Iris pigment epithelial cell (primary cell): ENCODE measurements at places on chromosomes 4 and X.

- DNase-seq, result no peak
These were observed 359.6 kb downstream of the HS3ST1 start for GRCh38 chr4:11069083-11069482.

DNA sequence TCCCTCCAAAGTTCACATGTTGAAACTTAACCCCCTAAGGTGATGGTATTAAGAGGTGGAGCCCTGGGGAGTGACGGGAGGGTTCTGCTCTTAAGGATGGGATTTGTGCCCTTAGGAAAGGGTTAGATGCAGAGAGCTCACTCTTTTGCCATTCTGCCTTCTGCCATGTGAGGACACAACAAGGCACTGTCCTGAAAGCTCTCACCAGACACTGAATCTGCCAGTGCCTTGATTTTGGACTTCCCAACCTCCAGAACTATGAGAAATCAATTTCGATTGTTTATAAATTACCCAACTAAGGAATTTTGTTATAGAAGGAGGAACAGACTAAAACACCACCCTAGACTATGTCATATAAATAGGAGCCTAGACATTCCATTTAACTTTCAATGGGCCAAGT is 11.7 kb downstream of the LRP2BP start:
- DNase-seq, result no peak

DNA sequence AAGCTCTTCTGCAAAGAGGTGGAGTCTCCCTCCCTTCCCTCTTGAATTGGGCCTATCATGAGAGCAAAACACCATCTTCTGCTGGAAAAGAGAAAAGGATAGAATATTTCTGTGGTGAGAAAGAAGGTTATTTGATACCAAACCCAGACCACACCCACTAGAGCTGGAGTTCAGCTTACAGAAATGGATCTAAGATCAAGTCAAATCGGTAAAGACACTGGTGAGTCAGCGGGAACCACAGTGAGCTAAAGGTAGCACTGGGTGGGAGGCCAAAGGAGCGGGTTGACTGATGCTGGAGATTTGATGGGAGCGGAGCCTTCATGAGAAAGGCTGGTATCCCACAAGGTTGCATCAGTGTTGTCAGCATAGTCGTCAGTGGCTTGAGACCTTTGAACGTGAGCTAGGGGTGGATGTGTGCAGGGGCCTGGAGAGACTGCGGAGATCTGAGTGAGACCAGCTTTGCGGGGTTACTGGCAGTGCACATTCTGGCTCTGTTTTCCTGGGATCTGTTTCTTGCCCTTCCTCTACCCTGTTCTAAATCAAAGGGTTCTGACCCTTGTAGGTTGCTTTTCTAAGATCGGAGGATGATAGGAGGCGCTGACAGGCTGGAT is 106.4 kb upstream of the SCOC start:
- peak; percentile 96 for DNase-seq

GRCh38 chr4:151627491-151627890 is 133.3 kb downstream of the GATB start:
- peak; percentile 14 for DNase-seq

- no peak for DNase-seq
These were observed 234.1 kb downstream of the ANKRD50 start for GRCh38 chr4:124478470-124478869.

DNA sequence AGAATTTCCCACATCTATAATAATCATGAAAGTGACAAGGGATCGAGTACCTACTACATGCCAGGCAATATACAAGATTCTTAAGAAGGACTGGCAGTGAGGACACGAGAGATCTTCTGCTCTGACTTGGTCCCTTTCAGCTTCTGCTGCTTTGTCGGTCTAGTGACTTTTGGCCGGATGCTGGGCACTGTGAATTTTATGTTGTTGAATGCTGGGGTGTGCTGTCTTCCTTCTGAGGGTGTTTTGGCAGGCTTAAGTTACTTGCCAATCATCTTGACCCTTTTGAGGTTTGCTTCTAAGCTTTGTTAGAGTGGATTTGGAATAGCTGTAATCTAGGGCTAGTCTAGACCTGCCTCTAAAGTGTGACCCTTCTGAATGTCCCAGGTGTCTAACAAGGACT is 23.5 kb downstream of the NAT8L start:
- DNase-seq, result no peak

DNA sequence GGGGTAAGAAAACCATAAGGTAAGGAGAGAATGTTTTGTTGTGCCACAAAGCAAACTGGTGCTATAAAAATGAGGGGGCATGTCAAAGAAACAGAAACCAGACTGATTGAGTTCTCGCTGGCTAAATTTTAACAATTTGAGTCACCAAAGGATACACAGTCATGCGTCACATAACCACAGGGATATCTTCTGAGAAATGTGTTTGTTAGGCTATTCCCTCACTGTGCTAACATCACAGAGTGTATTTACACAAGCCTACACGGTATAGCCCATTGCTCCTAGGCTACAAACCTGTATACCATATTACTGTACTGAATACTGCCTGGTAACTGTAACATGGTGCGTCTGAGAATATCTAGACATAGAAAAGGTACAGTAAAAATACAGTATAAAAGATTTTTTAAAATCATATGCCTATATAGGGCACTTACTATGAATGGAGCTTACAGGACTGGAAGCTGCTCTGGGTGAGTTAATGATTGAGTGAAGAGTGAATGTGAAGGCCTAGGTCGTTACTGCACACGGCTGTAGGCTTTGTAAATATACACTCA is 50.1 kb downstream of the FBXW7 start:
- peak; percentile 94 for DNase-seq

DNA sequence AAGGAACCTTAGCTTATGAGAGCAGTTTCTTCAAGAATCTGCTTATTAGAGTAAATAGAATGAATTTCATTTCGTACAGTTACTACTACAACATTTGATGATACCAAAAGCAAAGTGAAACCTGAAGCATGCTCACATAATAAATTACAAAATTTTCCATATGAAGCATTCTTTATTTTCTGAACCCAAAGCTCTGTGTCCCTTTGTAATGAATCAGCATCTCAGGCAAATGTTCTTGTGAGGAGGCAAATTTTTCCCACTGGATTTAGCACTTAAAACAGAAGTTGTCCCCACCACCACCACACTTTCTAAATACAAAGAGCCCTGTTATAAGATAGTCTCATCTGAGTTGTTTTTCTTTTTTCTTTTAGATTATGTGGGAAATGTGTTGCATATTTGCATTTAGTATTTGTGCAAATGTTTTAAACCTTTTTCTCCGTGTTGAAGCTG is 70.7 kb upstream of the NFKB1 start:
- DNase-seq, result peak; percentile 23

DNA sequence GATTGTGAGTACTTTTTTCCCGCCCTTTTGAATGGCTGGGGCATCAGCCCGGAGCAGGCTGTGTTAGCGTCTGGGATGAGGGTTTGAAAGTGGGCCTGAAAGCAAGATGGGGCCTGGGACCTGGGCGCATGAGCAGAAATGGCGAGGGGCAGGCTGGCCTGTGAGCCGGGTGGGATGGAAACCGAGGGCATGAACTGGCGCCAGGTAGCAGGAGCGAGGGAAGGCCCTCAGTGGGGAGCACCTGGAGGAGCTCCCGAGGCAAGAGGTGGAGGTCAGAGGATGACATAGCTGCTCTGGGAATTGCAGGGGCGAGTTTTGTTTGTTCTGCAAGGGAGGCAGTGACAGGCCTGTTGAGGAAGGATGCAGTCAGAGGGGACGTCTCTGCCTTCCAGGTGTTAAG is 68.6 kb downstream of the RGS12 start:
- DNase-seq, result no peak

DNA sequence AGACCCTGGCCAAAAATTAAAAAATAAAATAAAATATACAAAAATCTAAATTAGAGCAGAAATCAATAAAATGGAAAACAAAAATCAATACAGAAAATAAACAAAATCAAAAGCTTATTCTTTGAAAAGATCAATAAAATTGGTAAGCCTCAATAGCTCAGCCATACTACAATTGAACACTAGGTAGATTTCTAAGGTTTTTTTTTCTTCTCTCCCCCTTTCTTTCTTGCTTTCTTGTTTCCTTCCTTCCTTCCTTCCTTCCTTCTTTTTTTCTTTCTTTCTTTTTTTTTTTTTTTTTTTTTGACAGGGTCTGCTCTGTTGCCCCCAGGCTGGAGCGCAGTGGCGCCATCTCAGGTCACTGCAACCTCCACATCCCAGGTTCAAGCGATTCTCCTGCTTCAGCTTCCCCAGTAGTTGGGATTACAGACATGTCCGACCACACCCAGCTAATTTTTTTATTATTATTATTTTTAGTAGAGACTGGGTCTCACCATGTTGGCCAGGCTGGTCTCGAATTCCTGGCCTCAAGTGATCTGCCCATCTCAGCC is 23.4 kb upstream of the PPP3CA start:
- no peak for DNase-seq

DNA sequence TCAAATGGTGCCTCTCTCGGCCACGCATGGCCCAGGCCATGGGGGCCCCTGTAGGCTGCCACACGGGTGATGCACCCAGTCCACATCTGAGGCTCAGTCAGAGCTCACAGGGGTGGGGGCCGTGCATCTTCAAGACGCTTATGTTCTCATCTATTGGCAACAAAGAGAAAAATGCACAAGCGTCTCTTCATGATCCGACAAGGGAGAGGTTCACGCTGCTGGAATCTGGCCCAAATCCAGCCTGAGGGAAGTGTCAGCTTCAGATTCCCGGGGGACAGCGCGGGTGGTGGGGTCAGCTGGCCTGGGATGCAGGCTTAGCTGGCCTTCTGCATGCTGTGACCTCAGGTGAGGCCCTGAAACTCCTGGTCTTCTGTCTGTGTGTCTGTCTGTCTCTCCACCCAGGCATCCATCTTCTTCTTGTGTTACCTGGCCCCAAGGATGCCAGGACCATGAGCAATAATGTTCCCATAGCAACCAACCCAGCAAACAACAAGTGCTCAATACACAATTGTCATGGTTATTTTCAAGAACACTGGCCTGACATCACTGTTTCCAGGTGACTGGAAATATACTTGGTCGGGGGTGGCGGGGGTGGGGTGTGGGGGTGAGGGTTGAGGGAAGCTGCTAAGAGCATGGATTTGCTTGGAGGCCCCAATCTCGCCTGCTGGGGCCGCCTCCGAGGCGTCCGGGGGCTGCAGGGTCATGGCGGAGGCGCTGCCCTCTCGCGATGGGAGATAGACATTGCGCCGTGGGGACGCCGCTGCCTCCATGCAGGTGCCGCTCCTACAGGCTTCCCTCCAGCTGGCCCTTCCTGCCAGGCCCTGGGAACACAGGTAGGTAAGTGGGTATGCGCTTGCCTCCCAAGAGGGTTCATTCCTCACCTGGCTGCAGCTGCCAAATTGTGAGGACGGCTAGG is 48.3 kb downstream of the ABLIM2 start:
- peak; percentile 20 for DNase-seq

DNA sequence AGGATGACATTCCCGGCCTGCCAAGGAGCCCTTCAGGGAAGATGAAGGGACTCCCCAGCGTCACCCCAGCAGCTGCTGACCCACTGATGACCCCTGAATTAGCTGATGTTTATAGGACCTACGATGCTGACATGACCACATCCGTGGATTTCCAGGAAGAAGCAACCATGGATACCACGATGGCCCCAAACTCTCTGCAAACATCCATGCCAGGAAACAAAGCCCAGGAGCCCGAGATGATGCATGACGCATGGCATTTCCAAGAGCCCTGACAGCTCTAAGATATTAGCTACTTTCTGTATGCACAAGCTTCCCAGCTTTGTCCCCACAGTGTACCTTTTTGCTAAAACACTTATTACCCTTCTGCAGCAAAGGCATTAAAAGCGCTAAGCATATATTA is 14.4 kb downstream of the AMBN start:
- DNase-seq, result peak; percentile 4

DNA sequence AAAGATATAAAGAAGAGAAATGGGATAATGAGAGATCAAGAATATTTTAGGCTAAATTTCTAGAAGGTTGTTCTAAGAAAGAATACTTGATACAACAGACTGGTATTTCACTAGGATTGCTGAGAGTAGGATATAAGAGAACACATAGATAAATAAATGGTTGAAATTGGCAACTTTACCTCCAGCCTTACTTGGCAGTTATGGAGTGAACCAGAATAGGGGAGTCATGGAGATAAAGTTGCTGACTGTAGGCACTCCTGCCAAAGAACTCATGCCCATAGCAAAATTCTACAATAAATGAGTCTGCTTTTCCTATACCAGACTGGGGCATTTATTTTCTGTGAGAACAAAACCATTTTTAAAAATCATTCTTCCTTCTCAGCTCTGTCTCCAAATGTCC is 26.4 kb upstream of the MMRN1 start:
- no peak for DNase-seq

DNA sequence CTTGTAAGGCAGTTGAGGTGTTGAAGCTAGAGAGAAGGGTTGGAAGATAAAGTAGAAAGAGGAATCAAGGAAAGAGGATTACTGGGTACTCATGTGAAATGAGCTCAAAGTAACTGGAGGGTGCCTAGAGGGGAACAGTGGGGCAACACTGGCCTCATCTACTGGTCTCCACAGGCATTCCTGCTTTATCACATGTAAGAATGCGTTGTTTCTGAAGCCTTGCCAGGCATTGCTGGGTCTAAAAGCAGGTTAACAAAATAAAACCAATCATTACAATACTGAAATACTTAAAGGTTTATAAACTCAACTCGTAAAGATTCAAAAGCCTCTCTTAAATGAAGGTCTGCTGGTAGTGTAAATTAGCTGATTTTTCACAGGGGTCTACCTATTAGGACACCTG is 96.0 kb downstream of the FANCB start:
- DNase-seq, result peak; percentile 28

GRCh38 chr4:52728691-52729240 is 22.5 kb downstream of the ERVMER34-1 start:
- no peak for DNase-seq

DNA sequence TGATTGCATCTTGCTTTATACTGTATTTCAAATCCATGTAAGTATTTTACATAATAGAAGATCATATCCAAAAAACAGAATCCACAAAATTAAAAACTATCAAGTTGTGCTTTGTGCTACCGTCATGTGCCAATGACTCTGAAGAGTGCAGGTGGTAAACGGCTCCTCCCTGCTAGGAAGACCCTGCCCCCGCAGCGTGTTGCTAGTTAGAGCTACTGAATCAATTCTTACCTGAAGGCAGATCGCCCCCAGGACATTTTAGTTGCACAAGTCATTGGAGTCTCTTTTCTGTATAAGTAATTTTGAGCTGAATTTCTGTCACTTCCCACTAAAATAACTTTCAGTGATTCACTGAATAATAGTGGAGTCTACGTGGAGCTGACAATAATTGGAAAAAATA is 599.5 kb upstream of the ZFP42 start:
- no peak for DNase-seq

GRCh38 chr4:158006990-158007389 is 165.8 kb downstream of the GASK1B start:
- DNase-seq, result no peak

- peak; percentile 25 for DNase-seq
These were observed 57.2 kb downstream of the STBD1 start for GRCh38 chr4:76363556-76364290.

GRCh38 chr4:102817613-102818268 is 9.6 kb downstream of the UBE2D3 start:
- DNase-seq, result no peak

- DNase-seq, result peak; percentile 53
These were observed 107.0 kb downstream of the IQCM start for GRCh38 chr4:149708513-149709130.

- no peak for DNase-seq
These were observed 8.0 kb upstream of the NEUROG2 start for GRCh38 chr4:112523764-112524505.

- DNase-seq, result peak; percentile 12
These were observed 7.4 kb downstream of the BDH2 start for GRCh38 chr4:103092245-103092644.
